ENCODE measurements at places on chromosomes 7 and 10.

DNA sequence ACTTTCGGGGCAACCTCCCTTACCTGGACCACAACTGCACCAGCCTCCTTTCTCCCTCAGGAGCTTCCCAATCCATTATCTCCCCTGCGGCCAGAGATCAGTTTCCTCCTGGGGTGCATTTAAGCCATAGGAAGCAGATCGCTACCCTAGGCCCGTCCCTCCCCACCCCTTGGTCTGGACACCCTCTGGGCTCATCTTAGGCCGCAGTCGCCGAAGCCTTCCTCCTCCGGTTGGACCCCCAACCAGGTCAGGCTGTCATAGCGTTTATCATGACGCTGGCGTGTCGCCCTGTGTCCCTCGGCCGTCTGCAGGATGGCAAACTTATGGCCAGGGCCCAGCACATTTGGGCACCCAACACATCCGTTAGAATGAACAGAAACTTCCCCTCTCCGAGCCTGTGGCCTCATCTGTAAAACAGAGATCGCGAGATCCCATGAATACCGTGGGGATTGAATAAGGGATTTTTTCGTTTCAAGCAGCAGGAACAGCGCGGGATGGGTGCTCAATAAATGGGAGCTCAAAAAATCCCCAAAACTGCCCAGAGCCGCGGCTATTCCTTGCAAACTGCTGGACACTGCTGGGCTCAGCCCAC is 669 bp upstream of the AP5Z1 start:
- no peak for DNase-seq

- no peak for DNase-seq
Measured at GRCh38 chr7:130937830-130938229, 203.8 kb upstream of the KLF14 start.

DNA sequence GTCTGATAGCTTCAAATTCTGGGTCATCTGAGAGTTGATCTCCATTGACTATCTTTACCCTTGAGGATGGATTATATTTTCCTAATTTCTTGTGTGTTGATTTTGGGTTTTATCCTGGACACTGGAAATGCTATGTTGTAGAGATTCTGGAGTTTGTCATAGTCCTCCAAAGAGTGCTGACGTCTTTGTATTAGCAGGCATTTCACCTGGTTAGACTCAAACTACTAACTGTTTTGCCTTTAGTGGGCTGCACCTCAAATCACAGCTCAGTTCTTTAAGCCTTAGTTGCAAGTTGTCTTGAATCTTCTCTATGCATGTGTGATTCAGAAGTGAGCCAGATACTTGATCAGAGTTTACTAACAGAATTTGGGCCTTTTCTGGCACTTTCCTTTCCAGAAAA is 264.3 kb downstream of the RPS24 start:
- DNase-seq: no peak

- DNase-seq: no peak
Measured at GRCh38 chr10:22783807-22784206, 69.4 kb upstream of the PIP4K2A start.

- no peak for DNase-seq
Measured at GRCh38 chr7:95436407-95436806, 1.6 kb upstream of the PON2 start.

DNA sequence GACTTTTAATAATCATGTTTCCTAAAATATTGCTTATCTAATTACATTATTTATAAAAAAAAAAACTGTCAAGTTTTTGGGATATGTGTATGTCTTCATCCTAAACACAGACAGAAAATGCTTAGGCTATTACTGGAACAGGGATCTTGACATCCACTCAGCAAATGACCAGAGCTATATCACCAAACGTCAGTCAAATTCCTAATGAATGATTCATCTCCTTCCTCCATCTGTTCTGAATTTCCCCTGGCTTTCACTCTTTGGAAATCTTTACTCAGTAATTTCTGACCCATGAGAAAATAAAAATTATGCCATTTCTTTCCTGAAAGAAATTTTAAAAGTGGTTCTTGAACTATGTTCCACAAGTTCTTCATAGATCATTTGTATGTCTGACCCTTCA is 552.4 kb upstream of the KCND2 start:
- no peak for DNase-seq

GRCh38 chr10:21173802-21174714 is 276.9 kb upstream of the NEBL start:
- DNase-seq: peak; percentile 30

- no peak for DNase-seq
Measured at GRCh38 chr10:52644373-52645186, 128.0 kb downstream of the MBL2 start.

DNA sequence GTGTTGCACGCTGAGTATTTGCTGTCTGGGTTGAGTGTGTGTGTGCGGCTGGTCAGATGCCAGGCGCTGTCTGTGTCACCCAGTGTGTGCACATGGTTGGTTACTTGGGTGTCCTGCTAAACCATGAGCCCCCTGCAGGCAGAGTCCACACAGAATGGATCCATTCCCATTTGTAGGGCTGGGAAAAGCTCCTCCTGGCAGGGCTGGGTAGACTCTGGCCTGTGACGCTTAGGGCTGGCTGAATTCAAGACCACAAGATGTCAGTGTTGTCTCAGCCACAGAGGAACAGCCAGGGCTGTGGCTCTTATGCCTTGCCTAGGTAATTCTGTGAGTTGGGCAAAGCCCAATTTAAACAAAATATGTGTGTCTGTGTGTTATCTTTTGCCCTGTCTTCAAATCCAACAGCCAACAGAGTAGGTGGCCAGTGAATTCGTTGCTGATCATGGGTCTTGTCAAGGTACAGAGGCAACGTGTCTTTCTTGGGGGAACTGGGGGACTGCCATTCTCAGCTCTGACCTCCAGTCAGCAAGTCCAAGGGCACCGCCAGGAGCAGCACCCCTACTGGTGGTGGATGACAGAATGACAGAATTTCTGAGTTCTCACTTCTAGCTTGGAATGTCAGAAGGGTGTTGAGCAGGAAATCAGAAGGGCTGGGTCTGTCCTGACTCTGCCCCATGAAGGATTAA is 285.1 kb downstream of the CCSER2 start:
- no peak for DNase-seq

DNA sequence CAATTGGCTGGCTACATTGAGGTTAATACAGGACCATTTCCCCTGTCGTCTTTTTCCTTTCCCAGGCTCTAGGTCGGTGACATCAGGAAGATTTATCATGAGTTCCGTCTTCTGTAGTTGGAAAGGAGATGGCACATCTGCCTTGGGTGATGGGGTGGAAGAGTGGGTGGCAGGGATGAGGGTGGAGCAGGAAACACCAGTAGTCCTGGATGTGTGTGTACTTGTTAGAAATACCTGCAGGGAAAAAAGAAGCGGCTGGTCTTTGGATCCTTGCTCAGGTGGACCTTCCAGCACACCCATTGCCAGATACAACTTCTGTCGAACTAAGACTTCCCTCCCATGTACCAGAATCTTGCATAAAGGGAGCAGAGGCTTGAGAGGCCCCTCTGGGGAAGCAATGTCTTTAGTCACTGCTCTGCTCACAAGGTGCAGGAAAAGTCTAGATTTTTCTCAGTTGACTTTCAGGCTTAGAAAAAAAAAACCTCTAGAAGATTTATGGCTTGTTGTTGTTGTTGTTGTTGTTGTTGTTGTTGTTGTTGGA is 516.8 kb upstream of the GALNT17 start:
- no peak for DNase-seq

DNA sequence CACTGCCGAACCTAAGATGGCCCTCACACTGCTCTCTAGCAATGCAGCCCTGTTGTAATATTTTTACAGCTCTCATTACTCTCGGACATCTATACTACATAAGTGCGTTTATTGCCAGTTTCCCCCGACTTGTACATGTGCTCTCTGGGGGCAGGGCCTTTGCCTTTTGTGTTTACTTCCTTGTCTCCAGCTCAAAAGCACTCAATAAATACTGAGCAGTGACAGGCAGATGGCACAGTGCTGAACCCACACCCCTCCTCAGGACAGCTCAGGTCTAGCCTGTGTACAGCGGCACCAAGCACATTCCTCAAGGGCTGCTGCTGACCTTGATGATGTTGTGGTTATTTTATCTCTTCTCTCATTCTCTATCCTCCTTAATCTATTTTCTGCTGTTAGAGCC is 68.0 kb upstream of the ELMO1 start:
- DNase-seq: no peak

- DNase-seq: no peak
Measured at GRCh38 chr10:33871061-33871956, 536.8 kb upstream of the NRP1 start.

DNA sequence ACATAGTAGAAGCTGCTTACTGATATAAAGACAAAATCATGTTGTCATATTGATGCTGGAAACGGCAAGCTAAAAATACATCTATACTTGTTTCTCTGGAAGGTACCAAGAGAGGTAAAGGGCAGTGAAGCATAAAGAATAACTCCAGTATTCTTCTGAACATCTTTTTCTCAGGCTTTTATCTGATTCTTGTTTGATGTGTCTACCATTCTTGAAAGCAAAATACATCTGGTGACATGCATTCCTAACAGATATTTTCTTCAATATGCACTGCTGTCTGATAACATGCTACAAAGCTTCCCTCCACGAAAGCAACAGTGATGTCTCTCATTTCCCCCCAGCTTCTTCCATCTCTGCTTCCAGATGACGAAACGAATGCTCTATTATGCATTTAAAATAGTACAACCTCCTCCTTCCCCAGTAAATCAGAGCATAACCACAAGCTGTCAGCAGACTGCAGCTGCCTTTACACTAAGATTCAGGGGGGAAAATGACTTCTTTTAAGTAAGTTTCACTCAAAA is 100.8 kb downstream of the ARHGAP21 start:
- DNase-seq: no peak

GRCh38 chr7:33400214-33400538 is 270.8 kb downstream of the BBS9 start:
- no peak for DNase-seq

DNA sequence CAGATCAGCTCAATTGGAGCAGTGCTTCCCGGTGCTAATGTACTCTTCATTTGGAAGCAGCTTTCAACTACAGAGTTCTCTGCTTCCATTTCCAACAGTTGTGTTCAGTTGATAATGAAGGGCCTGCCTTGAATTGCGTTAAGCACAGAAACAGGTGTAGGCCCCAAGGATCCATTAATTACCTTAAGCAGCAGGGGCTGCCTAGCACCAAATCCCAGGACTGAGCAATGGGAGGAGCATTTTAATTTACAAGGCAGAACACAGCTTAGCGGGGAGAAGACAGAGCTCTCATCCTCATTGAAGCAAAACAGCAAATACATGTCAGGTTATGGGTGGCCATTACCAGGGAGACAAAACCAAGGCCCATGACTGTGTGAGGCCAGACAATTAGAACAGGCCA is 349.6 kb downstream of the TFEC start:
- no peak for DNase-seq

DNA sequence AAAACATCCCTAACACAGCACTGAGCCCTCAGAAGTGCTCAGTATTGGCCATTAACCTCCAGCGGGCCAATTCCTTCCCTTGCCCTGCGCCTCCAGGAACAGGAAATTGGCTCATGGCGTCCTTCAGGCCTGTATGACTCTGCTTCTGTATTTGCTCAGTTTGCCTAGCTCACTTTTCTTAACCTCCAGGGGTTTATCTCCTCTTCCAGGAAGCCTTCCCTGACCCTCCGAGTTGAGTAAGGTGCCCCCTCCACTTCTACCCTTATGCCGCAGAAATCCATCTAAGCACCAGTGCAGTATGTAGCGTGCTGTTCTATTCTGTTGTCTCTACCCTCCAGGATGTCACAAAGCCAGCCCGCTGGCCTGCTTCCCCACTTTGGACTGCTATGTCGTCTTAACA is 1.1 kb upstream of the SFXN4 start:
- DNase-seq: no peak

- DNase-seq: no peak
Measured at GRCh38 chr10:51706225-51706624, 6.8 kb upstream of the CSTF2T start.

DNA sequence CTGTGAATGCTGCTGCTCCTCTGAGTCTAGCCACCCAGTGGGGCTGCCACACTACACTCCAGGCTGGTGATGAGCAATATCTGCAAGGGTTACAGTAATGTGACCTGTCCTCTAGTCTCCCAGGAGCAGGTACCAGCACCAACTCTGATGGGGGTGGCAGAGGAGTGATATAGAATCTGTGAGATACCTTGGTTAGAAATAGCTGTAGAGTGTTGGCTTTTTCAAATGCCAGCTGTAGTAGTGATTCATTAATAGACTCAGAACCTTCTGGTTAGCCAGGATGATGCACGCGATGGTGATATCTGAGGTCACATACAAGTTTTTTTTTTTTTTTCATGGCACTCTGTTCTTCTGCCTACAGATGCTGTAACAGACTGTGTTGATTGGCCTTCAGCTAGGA is 757.1 kb downstream of the INHBA start:
- DNase-seq: no peak

- DNase-seq: no peak
Measured at GRCh38 chr10:97120370-97120769, 65.4 kb downstream of the SLIT1 start.

- peak; percentile 19 for DNase-seq
Measured at GRCh38 chr10:11874568-11875493, 51.7 kb downstream of the PROSER2 start.

DNA sequence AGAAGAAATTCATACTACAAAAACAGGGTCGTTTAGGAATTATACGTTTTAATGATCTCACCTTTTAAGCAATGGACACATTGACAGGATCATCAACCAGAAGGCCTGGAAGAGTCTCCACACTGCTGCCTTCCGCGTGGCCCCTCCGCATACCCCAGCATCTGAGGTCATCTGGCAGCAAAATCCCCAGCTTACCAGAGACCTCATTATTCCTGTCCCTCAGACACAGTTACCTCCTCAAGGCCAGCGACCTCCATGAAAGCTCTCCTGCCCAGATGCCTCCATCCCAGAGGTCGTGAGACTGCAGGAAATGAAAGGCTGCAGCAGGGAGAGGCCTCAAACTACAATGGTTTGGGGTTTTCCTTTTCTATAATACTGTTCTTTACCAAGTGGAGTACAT is 14.8 kb upstream of the GSAP start:
- DNase-seq: no peak

GRCh38 chr7:36082910-36083309 is 70.1 kb upstream of the EEPD1 start:
- no peak for DNase-seq

DNA sequence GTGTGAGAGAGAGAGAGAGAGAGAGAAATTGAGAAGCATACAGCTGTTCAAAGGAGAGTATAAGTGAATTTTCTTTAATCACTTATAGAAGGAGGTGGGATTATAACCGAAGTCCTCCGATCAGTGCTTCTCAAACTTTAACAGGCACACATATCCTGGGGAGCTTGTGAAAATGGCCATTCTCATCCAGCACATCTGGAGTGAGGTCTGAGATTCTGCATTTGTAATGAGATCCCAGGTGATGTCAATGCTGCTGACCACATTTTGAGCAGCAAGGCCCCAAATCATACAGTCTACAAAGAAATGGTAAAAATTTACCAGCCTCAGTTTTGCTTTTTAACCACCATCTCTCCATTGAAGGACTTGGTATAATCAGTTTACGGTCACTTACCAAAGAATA is 219.0 kb downstream of the PTEN start:
- no peak for DNase-seq

GRCh38 chr7:106140406-106141173 is 28.5 kb upstream of the SYPL1 start:
- no peak for DNase-seq

All from activated CD4-positive, alpha-beta T cell treated with anti-CD3 and anti-CD28 coated beads for 24 hours (primary cell).